Naive B cell (primary cell): ENCODE measurements at places on chromosomes 3 and 15. TPM values are rescaled to one million over a fixed set of nuclear protein-coding genes. Genes with fewer than 3 reads are reported as not detected.

Gene MCTP2
- polyA plus RNA-seq: 12.7 TPM

Gene TGM4
- polyA plus RNA-seq: 0.09 TPM

Gene ENTPD3
- polyA plus RNA-seq: not detected

Gene PYGO1
- polyA plus RNA-seq: not detected

Gene GNAT1
- polyA plus RNA-seq: not detected

Gene GLDN
- polyA plus RNA-seq: not detected

Gene HRG
- not detected for polyA plus RNA-seq

Gene NCBP2
- polyA plus RNA-seq: 44.9 TPM

Gene NR1I2
- polyA plus RNA-seq: 0.65 TPM

DNA sequence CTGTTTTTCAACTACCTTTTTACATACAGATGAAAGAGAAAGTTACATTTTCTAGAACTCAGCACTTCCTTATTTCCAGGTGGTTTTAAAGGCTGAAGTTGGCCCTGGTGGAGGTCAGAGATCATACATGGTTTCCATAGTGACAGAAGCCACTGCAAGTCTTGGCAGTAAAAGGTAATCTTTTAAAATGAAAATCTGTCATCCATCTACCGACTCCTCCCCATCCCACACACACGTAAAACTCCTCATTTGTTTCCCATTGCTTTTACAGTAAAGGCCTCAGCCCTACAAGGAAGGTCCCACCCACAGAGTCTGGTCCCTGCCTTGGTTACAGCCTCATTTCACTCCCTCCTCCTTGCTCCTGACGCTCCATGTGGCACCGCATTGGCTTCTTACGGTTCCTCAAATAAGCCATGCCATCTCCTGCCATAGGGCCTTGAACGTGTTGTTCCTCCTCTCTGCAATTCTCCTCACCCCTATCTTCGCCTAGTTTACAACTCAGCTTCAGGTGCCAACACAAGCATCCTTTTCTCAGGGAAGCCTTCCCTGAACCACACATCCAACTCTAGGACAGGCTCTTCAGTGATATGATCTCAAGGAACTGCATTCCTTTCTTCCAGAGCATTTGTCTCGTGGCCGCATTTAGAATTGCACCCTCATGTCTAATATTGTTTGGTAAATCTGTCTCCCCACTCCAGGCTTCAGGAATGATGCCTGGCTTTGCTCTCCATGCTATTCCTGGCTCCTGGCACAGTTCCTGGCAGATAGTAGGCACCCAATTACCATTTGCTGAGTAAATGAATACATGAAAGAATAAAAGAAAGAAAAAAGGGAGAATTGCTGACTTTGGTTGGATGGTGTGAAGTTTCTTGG is 2.6 kb downstream of the CYP19A1 start:
- peak; percentile 27 for DNase-seq

- no peak for DNase-seq
Measured at GRCh38 chr3:47949979-47950378, 66.2 kb downstream of the MAP4 start.

GRCh38 chr15:76340803-76341365 is 4.3 kb downstream of the ISL2 start:
- DNase-seq: no peak

DNA sequence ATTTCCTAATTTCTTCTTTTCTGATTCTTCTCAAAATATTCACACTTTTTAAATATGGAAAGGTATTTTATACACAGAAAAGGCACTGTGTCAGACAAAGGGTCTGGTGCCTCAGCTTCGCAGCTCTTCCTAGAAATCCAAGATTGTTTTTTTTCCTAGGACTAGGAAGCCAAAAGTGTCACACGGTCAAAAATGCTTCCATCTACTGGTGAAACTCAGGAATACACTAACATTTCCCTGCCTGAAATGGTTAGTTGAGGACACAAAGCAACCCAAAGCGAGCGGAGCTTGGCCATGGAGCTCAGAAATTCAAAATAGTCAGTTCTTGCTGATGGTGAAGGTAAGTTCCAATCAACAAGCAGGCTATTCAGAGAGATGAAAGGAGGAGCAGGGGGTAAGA is 426.5 kb upstream of the RASGRP1 start:
- DNase-seq: no peak

DNA sequence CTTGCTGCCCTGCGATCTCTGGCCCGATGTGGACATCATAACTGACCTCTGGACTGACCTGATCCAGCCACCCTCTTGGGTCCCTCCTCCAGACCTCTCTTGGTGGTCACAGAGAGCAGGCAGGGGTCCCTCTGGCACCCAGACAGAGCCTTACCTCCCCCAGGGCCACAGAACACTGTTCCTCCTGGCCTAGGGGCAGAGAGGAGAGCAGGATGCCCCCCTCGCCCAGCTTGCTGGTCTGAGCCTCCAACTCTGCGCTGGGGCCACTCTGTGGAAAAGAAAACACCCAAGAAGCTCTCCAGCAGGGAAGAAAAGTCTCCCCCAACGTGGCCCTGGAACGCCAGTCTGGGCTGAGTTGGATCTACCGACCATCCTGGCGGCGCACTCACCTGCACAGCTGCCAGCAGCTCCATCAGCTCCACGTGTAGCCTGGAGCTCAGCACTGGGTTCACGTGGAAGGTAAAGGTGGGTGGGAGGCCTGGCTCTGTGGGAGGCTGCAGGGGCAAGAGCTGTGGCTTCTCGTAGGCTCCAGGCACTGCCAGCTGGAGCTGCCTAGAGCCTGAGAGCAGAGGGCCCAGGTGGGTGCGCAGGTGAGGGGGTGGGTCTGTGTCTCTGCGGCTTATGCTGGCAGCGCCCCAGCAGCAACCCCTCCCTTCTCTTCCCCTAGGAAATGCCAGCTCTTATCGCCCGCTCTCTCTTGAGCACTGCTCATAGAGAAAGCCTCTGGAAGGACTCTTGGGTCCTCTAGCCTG is 6.0 kb downstream of the PLA2G4F start:
- no peak for DNase-seq

GRCh38 chr3:20904671-20905070 is 718.7 kb upstream of the SGO1 start:
- no peak for DNase-seq

DNA sequence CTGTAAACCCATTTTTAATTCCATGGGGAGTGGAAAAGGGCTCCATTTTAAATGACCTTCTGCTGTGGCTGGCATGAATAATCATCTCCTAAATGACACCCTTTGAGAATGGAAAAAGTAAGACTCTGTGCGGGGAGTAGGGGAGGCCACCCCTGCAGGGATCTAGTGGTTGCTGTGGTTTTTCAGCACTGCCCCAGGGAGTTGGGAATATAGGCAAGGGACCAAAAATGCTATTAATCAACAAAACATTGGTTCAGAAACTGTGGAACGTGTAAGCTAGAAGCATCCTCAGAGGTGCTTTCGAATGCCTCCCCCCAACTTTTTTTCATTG is 30.1 kb upstream of the ADAMTS7 start:
- DNase-seq: no peak

GRCh38 chr15:101039461-101039860 is 120.3 kb downstream of the LRRK1 start:
- DNase-seq: no peak

DNA sequence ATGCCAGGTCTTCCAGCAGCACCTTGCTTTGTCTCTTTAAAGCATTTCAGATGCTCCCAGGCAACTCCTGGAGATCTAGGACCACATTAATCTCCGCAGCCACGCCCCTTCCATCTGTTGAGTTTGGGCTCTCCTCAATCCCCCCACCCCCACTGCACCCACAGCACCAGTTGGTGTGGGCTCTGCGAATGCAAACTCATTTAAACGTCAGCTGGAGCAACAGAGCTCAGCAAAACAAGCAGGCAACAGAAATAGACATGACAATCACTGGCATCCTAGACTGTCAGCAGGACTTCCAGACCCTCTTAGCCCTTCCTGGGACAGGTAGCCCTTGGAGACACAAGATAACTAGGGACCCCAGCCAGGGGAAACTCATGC is 106.9 kb downstream of the LSM3 start:
- no peak for DNase-seq

DNA sequence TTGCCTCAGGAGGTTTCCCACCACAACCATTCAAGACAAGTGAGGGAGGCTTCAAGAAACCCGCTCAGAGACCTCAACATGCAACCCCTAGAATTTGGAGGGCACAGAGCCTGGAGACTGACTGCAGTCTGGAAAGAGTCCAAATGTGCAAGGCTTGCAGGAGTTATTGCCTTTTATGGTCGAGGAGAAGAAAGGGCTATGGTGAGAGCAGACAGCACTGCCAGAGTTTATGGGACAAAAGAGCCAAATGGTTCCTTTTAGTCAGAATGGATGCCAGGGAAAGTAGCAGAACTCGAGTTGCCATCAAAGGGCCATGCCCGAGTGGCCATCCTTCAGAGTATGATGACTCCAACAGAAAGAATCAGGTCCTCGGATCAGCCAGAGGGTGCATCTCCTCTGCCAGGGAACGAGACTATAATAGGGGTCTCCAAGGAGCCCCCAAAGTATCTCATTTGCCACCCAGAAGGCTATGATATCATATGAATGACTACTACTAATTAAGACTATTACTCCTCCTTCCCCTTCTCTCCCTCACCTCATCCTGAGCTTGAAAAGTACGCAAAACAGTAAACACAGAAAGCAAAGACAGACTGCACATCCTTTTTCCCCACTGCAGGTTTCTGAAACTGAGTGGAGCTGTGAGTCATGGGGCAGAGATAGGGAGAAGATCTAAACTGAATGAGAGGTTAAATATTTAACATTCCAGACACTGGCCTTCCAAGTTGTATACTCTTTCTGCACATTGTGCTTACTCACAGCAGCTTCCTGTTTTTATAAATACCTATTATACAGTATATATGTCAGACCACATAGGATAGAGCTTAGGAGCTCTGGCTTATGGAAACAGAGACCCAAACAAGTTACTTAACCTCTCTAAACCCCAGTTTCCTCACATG is 33.9 kb upstream of the TMCO5A start:
- no peak for DNase-seq

DNA sequence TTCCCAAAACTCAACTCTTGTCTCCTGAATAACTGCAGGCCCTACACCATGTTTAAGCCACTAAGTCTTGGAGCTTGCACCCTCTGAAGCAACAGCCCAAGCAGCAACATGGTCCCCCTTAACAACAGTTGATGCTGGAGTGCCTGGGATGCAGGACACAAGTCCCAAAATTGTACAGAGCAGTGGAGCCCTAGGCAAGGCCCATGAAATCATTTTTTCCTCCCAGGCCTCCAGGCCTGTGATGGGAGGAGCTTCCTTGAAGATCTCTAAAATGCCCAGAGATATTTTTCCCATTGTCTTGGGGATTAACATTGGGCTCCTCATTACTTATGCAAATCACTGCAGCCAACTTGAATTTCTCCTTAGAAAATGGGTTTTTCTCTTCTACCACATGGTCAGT is 311.9 kb upstream of the EPHA3 start:
- DNase-seq: no peak

GRCh38 chr3:70863049-70863448 is 550.6 kb upstream of the MDFIC2 start:
- no peak for DNase-seq

DNA sequence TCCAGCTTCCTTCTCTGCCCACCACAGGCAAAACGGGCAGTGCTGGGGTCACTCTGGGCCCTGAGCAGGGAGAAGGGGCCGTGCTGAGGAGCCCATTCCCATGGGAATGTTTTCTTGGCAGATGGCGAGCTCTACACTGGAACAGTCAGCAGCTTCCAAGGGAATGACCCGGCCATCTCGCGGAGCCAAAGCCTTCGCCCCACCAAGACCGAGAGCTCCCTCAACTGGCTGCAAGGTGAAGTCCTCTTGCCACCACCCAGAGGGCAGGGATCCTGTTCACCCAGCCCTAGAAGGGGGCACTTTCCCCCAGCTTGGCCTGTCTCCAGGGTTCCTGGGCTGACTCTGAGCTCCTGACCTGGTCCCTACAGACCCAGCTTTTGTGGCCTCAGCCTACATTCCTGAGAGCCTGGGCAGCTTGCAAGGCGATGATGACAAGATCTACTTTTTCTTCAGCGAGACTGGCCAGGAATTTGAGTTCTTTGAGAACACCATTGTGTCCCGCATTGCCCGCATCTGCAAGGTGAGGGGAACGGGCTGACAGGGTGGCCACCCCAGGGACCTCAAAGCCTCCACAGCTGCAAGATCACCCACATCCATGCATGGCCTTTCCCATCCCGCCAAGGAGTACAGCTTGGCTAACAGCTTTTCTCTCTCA is 12.4 kb downstream of the CIB1 start:
- no peak for DNase-seq

- no peak for DNase-seq
Measured at GRCh38 chr3:184690192-184690883, 21.5 kb downstream of the MAGEF1 start.

DNA sequence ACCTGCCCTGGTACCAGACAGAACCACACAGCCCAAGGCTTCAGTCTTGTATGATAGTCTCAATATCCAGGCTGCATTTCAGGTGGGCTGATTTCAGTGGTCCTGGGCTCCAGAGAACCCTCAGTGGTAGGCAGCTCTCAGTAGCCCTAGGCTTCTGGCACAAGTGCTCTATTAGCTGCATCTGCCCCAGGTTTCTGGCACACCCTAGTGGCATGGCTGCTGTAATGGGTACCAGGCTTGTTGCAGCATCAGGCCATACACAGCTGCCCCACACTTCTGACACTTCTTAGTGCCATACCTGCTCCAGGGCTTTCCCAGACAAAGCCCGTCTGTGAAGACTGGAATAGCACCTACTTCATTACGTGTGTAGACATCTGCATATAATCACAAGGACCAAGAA is 1062.2 kb upstream of the EPHA6 start:
- DNase-seq: no peak

DNA sequence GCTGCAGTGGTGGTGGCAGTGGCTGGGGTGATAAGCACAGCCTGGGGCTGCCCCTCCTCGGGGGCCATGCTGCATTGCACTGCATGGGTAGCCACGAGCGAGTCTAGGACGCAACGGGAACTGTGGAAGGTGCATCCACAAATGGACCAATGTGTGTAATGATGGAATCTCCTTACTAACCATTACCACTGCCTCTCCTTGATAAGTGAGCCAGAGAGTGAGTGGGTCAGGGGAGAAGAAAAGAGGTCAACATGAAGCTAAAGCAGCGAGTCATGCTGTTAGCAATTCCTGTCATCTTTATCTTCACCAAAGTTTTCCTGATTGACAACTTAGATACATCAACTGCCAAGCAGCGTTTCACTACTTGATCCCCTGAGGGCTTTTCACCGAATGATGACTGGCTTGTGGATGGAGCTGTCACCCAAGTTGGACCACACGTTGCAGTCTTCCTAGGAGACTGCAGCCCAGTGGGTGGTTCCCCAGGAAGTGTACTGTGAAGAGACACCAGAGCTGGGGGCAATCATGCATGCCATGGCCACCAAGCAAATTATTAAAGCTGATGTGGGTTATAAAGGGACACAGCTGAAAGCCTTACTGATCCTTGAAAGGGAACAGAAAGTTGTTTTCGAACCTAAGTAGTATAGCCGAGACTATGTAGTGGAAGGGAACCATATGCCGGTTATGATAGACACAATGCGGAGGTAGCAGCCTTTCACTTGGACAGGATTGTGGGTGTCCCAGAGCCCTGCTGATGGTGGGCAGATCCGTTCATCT is 20.6 kb downstream of the SAMD7 start:
- peak; percentile 85 for DNase-seq

- no peak for DNase-seq
Measured at GRCh38 chr15:90924375-90924774, 8.0 kb downstream of the HDDC3 start.
